Adrenal gland (tissue), 19 donors: ENCODE measurements at places on chromosomes 12 and 14. TPM values are rescaled to one million over a fixed set of nuclear protein-coding genes. Genes with fewer than 3 reads are reported as not detected.

- DNase-seq: no peak
Measured at GRCh38 chr12:51198568-51199365, 19.1 kb downstream of the POU6F1 start.

GRCh38 chr12:9198012-9198411 lies 10.2 kb downstream of the PZP start:
- DNase-seq: no peak

GRCh38 chr14:75589931-75590330 lies 11.5 kb downstream of the FLVCR2 start:
- DNase-seq: no peak

- DNase-seq: peak; percentile 52
Measured at GRCh38 chr14:99809859-99810558, 16.8 kb downstream of the EML1 start.

EPYC gene
- total RNA-seq: not detected

DNA sequence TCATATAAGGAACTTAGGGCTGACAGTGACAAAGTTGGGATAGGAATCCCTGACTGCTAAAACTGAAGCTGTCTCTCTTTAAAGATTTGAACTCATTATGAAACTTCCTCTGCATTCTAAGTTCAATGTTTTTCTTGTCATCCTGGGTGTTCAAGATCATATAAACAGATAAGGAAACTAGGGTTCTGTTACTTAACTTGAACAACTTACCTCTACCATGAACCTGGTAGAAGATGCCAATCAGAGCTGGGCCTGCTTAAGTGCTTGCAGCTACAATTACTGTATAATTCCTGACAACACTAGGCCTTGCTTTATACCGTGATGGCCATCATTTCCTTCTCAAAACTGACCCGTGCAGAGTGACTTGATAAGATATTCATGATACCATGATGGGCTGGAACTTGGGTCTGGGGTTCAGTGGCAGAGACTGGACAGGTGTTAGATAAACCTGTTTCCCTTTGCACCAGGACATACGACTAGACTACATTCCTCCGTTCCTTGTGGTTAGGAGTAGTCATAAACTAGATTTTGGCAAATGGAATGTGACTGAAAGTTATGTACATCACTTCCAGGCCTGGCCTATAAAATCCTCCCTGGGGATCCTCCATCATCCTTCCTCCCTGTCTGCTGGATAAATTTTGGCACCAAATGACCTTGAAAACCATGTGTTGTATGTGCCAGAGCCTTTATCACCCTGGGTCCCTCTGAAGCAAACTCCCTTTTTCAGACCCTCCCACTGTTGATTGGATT lies 172.2 kb upstream of the PRICKLE1 start:
- no peak for DNase-seq

DNA sequence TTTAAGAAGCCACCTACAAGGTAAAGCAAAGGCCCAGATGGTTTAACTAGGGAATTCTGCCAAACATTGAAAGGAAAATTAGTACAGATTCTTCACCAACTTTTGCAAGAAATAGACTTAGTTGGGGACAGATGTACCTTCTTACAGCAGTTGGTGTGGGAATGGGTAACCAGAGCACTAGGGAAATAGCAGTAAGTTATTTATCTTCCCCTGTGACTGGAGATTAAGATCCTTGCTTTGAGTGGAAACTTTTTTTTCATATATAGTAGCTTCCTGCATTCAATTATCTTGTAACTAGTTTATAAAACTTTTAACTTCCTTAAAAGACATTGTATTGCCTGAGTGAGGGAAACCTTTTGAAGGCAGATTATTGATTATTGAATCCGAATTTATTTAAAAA lies 44.2 kb downstream of the ARID2 start:
- no peak for DNase-seq

TBX3 gene
- 399 TPM for total RNA-seq

- DNase-seq: no peak
Measured at GRCh38 chr12:131944601-131945251, 5.0 kb upstream of the EP400 start.

DNA sequence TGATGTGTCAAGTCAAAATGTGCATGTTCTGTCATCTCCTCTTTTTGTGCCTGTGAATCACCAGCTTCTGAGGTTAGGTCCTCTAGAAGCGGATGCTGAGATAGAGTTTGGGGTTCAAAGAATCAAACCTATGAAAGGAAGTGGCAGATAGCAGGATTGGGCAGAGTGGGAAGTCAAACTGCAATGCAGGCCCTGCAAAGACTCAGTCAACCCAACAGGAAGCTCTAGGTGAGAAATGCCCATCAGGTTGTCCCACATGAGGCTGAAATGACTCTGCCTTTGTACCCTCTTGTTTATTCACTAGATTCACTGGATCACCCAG lies 4.5 kb upstream of the MIA2 start:
- DNase-seq: no peak
